Activated T-helper 1 cell treated with anti-CD3 and anti-CD28 coated beads, Interleukin-2, amount 50 U/mL, for 16 hours (primary cell): ENCODE measurements at places on chromosomes 3 and 15.

DNA sequence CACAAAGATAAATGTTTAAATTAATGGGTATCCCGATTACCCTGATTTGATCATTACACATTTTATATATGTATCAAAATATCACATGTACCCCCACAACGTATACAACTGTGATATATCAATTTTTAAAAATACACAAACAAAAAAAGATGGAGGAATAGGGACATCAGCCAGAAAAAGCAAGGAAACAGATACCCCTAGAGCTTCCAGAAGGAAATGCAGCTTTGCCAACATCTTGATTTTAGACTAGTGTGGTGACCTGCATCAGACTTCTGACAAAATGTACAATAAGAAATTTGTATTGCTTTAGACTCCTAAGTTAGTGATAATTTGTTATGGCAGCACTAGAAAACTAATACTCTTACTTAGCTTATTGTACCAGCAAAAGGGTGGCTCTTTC lies 483.8 kb downstream of the TUSC7 start:
- DNase-seq: no peak

DNA sequence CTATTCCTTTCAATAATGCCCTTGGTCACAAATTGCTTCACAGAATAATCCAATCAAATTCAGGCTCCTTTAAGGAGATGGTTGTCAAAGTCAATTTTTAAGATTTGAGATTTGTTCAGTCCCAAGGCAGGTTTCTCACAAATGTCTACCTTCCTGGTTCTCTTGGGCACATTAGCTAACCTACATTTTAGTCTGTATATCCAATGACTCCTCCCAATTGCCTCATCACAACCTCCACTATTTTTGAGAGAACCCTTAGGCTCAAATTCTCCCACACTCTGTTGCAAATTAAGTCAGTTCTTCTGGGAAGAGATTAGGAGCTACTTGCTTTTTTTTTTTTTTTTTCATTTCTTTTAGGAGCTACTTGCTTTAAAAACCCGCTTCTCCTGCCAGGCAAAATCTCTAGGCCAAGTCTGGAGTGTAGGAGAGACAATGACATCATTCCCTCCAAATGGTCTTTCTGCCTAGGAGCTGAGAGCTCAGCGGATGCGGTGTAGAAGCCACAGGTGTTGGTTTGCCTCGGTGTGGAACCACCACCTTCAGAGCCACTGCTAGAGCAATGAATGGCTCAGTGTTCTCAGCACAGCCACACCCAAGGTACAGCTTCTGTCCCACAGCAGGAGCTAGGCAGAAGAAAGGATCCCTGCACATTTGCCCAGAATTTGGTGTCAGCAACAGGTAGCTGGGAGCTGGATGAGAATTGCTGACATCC lies 10.0 kb upstream of the INO80 start:
- no peak for DNase-seq

- no peak for DNase-seq
Observed at GRCh38 chr3:11197484-11197883, 43.2 kb downstream of the HRH1 start.

GRCh38 chr15:71093054-71094024 lies 21.9 kb upstream of the THSD4 start:
- no peak for DNase-seq

- no peak for DNase-seq
Observed at GRCh38 chr3:100577382-100578008, 31.9 kb upstream of the ADGRG7 start.

DNA sequence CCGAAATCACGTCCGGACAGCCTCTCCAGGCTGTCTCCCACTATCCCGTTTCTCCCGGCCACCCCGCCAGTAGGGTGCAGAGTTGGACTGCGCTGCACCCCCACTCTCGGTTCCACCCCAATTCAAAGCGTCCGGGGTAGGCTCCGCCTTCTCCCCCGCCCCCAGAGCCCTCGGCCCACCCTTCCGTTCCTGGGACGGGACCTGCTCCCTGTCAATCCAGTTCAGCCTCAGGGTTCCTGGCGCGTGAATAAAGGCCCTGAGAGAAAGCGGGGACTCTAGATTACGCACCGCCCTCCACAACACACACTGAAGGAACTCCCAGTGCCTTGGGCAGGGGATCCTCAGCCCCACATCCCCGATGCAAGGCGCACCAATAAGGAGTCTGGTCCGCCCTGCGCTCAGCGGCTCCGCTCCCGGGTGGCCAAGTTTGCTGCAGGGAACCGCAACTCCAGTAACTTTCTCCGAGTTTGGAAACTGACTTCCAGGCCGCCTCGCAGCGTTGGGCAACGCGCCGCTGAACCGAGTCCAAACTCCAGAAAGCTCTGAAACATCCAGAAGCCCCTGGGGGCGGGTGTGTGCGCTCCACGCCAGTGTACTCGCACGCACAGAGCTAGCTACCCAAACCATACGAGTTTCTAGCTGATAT lies 1.9 kb downstream of the ADAMTS9 start:
- no peak for DNase-seq

- no peak for DNase-seq
Observed at GRCh38 chr3:25265284-25265683, 162.8 kb upstream of the RARB start.

- DNase-seq: no peak
Observed at GRCh38 chr3:87161851-87162250, 65.3 kb upstream of the CHMP2B start.

DNA sequence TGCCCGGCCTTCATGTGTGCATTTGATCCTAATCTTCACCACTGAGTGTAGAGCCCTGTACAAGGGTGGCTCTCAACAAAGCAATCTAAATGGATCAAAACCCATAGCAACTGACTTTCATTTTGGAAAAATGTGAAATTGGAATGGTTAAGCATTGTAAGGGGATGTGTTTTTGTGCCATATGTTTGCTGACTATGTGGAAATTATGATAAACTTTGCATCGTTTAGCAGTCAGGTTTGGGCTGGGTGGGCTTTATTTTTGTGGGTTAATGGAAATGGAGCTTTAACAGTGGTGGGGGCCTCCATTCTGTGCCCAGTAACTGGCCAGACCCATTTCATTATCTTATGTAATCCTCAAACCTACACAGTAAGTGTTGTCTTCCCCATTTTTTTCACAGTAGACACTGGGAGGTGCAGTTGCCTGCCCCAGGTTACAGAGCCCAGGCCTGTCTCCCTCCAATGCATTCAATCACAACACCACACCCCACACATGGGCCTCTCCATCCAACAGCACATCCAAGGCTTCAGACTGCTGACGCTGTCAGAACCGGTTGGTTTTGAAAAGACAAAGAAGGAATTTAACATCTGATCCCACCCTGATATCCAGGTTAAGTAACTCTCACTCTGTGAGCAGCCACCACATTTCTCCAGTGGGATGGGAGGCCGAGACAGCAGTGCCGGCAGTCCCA lies 136.3 kb upstream of the ABHD17C start:
- DNase-seq: no peak

- DNase-seq: no peak
Observed at GRCh38 chr15:99495430-99496301, 70.1 kb upstream of the MEF2A start.

GRCh38 chr3:20256144-20256543 lies 70.1 kb upstream of the SGO1 start:
- DNase-seq: no peak

- no peak for DNase-seq
Observed at GRCh38 chr15:65512807-65513416, 4.6 kb downstream of the DPP8 start.

- no peak for DNase-seq
Observed at GRCh38 chr3:39208463-39209055, 16.2 kb upstream of the XIRP1 start.

DNA sequence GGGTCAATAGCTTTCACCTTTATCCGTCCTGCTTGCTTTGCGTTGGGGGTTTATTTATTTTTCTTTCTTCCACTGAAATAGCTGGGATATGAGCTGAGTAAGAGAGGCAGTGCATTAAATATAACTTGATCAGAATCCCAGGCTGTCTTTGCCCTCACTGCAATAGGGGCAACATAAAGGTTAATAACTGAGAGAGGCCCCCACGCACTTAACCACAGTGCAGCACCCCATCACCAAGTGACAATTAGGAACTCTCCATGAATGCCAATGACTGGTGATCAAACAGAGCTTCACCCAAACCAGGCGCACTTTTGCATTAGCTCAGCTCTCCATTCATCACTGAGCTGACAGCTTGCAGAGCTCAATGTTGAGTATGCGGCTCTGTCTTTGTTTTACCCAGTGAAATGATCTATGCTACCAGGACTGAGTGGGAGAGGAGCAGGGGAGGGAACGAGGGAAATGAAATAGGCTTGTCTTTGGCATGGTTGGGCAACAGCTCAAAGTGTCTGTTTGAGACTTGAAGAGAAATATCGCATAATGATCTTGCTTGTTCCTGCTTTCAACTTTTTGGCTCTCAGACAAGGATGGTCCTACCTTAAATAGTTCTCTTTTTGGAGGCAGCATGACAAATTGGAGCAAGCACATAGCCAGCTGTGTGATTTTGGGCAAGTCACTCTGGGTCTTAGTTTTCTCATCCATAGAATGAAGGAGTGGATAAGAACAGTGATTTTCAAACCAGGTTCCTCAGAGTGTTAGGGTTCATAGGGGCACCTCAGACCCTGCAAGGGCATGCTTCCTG lies 14.5 kb upstream of the GLCE start:
- DNase-seq: no peak

- DNase-seq: no peak
Observed at GRCh38 chr3:147615035-147615434, 205.9 kb downstream of the ZIC1 start.

- no peak for DNase-seq
Observed at GRCh38 chr3:48408823-48409281, 21.0 kb downstream of the PLXNB1 start.

DNA sequence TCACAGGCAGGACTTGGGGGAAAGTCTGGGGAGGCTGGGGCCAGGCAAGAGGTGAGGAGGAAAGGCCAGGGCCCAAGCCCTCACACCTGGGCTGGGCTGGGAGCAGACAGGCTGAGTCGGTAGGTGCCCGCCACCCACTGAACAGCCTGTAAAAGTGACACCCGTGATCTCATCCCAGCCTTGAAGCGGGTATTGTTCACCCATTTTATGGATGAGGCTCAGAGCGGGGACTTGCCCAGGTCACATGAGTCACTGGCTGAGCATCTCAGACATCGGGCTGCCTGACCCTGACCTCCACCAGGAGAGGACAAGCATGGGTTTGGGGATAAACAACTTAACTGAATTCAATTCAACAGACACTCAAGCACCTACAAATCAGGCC lies 52.0 kb upstream of the CTSH start:
- DNase-seq: no peak

GRCh38 chr15:39593656-39594445 lies 13.0 kb downstream of the THBS1 start:
- DNase-seq: no peak

- no peak for DNase-seq
Observed at GRCh38 chr15:90482124-90483011, 47.4 kb upstream of the CRTC3 start.

DNA sequence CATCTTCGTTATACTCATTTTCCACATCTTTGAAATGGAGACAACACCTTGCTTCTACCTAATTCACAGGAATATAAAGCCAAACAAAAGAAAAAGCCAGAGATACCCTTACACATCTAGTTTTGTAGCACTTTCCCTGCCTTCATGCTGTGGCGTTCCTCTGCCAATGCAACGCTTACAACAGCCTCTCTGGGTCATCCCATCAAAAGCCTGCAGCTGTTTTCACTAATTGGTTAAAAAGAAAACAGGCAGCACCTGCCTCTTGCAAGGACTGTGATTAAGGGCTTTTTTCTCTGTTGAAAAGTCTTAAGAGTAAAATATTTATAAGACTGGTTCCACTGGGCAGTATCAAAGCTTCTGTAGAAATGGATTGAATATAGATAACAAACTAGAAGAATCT lies 120.3 kb downstream of the FMN1 start:
- DNase-seq: no peak

DNA sequence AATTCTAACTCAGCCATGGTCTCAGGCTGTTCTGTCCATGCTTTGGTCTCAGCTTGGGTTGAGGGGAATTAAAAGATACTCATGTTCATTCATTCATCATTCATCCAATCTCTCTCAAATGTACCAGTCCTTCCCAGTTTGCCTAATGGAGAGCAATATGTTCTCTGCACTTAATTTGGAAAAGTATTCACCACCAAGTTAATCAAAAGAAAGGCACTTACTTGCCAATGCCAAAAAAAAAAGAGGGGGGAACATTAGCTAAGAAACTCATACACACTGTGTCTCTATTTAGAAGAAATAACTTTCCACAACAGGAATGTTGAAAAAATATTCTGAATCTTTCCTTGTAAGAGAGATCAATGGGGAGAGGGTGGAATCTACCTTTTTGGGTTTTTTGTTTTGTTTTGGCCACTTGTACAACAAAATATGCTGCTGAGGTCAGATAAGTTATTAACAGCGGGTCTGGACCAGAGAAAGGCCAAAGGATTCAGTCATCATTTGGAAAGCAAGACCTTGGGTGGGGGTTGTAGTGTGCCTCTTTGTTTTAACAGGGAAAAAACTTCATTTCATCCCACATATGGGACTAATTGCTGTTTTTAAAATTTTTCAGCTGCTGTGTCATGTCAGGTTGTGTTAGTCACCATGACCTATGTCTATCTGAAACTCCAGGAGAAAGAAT lies 152.3 kb downstream of the FBN1 start:
- DNase-seq: no peak

- DNase-seq: no peak
Observed at GRCh38 chr3:157045238-157045850, 114.6 kb downstream of the CCNL1 start.

DNA sequence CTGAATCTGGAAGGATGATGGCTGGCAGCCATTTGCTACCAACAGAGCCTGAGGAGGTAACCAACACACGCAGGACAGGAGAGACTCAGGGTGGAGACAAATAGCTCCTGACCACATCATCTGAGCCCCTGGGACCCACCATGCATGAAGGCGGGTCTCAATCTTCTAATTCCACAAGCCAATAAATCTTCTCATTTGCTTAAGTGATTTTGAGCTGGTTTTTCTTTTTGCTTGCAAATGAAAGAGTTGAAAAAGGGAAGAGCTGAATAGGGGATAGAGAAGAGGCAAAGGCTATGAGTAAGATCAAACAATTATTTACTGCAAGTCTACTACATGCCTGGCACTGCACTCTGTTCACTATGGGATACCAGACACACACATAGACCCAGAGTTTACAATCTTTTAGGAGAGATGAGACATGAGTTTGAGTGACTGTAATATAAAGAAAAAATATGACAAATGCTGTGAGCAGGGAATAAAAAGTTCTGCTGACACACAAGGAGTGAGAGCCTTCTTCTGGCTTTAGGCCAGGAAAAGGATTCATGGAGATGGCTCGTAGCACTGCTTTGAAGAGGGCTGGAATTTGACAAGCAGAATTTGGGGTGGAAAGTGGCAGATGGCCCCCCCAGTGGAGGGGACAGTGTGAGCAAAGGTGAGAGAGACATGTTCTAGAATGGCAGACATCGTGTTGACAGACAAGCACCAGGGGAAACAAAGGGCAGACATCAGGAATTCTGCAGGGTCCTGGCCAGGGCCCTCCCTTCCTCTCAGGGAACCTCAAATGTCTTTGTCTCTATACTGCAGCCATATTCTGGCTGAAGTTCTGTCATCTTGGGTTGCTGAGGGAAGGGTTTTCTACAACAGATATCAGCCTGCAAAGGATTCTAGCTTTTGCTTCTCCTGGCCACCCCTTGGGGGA lies 69.8 kb upstream of the WNT5A start:
- no peak for DNase-seq

GRCh38 chr3:23804441-23805209 lies 1.1 kb upstream of the UBE2E1 start:
- DNase-seq: no peak

GRCh38 chr3:156379327-156379726 lies 175.6 kb downstream of the SSR3 start:
- no peak for DNase-seq

- DNase-seq: no peak
Observed at GRCh38 chr15:92083190-92083589, 229.7 kb downstream of the SLCO3A1 start.

- DNase-seq: no peak
Observed at GRCh38 chr3:24201301-24201700, 256.2 kb downstream of the NR1D2 start.
